Activated CD8-positive, alpha-beta T cell treated with anti-CD3 and anti-CD28 coated beads for 36 hours (primary cell): ENCODE measurements at places on chromosomes 2 and 18.

GRCh38 chr2:136135921-136136906 lies 18.3 kb upstream of the CXCR4 start:
- peak; percentile 82 for DNase-seq

DNA sequence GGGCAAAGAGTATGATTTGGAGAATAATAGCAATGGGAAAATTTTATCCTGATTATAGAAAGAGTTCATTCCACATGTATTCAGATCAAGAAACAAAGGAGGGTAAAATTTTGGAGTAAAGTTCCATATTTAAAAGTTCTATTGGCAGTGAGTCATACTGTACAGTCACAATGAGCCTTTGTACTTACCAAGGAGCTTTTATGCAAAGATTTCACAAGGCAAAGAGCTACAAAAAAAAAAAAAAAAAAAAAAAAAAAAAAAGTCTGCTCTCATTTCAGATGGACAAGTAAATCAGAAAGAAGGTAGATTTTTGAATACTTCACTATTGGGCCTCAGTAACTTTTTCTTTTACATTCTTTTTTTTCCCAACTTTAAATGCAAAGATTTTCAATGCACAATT lies 1802.2 kb upstream of the PIK3C3 start:
- DNase-seq = no peak

DNA sequence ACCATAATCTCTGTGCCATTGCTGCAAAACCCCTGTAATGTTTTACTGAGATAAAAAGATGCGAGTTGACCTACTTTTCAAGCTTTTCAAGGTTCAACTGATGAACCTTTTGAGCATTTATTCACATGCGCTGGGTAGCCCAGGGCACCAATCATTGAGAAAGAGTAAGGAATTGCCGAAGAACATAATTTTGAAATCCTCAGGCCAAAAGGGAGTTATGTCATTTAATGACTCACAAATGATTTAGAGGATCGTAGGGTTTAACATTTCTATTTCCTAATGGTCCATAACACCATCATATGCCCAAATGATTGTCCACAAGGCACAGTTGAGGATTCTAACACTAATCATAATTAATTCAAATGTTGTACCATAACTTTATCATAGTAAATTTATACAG lies 20.2 kb upstream of the DLX1 start:
- no peak for DNase-seq

DNA sequence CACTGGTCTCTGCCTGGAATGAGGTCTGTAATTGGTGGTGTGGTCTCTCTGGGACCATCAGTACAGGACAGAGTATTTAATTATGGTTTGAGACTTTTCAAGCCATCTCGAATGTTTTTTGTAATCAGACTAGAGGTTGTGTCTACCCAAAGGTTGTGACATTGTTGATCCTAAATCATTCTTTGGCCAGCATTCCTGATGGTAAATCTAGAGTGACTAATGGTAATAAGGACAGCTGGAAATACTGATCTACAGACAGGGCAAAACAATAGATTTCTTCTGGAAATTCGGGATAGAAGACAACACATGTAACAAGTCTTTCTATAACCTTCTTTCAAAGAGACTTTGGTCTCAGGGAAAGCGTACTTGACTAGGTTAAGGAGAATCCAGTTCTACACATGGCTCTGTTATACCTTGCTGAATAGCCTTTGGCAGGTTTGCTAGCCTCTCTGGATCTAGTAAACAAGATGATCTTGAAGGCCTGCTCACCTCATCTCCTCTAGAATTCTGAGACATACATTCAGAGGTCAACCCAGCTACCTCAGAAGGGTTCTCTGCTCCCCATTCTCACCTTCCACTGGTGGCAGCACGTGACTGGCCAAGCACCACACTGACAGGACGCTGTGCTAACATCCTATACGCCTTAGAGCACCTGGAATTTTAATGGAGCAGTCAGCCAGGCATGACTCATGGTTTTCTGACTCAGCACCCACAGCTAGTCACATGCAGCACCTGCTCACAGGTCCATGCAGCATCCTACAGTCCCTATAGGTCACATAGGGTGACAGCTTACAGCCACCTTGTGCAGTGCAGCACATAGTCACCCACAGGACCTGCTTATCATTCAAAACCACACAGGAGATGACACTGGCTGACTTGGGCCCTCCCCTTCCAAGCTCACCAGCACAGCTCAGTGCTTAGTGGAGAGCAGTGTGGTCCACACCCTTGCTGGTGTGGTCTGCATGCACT lies 12.2 kb downstream of the PLB1 start:
- DNase-seq = peak; percentile 74
